ENCODE measurements at places on chromosomes 2 and 18.

GRCh38 chr2:3114406-3115185 lies 263.0 kb downstream of the EIPR1 start:
- no peak for DNase-seq

DNA sequence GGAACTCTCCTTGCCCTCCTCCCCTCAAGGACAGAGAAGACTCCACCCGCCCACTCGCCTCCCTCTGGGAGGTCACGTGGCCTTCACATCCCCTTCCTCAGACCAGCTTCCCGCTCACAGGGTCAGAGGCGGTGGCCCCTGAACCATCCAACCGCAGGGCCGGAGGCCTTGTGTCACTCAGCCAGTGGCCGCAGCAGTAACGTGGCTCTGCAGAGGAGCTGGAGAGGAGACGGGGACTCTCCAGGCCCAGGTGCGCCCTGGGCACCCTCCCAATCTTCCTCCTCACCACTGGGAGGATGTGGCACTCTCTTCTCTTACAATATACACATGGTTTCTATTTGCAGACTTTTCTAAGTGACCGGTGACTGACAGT lies 161.7 kb downstream of the TWIST2 start:
- DNase-seq: no peak

GRCh38 chr18:79368681-79369080 lies 27.0 kb upstream of the NFATC1 start:
- DNase-seq: no peak

DNA sequence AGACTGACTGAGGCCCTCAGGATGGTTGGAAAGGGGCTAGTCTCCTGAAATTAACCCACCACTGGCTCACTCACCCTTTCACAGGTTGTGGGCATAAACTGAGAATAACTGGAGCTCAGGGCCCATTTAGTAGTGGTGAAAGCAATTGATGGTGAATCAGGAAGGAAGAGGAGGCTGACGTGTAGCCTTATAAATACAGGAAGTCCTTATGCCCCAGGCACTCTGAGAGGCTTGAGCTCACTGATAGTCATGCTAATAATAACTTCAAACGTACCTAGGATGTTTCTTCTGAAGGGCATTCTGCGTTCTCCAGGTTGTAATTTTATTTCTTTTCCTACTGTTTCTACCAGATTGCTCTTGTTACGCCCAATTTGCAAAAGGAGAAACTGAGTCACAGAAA lies 328.4 kb downstream of the CLIP4 start:
- DNase-seq: no peak

DNA sequence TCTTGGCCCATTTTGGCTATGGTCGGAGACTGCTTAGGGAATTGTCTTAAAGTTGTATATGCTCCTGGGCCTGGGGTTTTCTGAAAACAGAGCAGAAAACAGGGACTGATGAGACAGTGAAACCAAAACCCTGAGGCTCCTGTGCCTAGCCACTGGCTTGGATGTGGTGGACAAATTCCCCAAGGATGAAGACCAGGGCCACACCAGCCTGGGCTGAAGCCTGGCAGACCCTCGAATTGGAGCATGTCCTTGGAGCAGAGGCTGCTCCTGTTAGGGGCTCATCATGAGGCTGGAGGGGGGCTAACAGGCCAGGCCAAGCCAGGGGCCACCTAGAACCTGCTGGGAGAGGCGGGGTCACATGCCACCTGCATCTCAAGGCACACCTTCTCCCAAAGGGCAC lies 68.1 kb downstream of the STPG4 start:
- DNase-seq: no peak

DNA sequence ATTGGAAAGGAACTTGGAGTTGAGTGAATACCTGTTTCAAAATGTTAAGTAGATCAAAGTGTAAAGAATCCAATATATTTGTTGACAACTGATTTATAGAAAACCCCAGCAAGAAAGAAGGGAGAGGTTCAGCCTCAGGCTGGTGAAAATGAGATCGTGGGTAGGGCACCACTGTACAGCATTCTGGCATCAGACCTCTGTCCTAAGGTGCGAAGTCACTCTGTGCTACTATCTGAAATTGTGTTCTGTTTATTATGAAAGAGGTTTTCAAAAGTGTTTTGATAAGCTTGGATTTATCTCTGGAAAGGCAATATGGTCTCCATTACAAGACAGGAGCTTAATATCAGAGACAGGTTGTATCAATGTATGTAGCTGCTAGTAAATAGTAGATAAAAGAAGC lies 80.5 kb upstream of the MAP4K3 start:
- no peak for DNase-seq

- peak; percentile 71 for DNase-seq
Measured at GRCh38 chr2:130825231-130825965, 11.3 kb upstream of the ARHGEF4 start.

- no peak for DNase-seq
Measured at GRCh38 chr2:39718483-39718882, 52.8 kb downstream of the TMEM178A start.

DNA sequence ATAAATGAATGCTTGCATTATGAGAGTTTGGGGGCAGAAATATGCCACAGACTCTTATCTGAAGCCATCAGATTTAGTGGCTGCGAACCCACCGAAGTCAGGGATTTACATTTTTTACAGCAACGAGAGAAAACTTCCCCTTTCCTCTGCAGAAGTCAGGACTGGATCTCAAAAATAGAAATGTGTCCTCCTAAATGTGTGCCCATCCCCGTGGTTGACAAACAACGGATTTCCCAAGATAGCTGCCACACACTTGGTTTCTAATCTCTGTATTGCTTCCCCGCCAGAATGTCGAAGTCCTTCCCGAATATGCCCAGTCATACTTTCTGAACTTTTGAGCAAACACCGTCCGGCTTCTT lies 879 bp upstream of the ADAM23 start:
- DNase-seq: no peak

DNA sequence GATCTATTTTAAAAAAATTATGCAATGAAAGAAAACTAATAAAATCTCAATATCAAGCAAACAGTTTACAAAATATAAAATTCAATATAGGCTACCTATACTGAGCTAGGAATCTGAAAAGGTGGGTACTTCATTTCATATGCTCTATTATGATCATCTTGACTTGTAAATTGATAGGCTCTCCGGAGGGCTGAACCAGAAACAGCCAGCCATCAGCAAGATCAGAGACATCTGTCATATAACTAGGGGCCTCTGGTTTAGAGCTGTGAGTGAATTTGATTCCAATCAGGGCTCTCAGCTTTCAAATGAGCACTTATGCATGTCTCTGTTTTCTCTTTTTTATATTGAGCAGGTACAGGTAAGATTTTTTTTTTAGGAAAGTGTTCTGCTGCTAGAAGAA lies 114.2 kb downstream of the SPHKAP start:
- DNase-seq: no peak

DNA sequence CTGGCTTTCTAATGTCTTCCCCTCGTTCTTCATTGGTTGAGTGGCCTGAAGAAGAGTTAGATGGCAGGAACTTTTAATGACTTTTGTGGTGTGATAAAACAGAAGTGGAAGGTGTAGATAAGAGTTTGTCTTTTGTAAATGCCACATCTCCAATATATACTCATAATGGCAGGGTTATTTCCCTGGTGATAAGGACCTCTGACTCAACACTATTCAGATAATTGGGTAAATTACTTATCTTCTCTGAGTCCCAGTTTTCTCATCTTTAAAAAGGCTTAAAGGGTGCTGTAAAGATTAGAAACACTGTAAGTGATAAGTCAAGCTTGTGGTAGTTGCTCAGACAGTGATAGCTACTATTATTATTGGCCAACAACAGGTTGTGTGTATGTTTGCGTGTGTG lies 9.5 kb downstream of the KLHL14 start:
- no peak for DNase-seq

DNA sequence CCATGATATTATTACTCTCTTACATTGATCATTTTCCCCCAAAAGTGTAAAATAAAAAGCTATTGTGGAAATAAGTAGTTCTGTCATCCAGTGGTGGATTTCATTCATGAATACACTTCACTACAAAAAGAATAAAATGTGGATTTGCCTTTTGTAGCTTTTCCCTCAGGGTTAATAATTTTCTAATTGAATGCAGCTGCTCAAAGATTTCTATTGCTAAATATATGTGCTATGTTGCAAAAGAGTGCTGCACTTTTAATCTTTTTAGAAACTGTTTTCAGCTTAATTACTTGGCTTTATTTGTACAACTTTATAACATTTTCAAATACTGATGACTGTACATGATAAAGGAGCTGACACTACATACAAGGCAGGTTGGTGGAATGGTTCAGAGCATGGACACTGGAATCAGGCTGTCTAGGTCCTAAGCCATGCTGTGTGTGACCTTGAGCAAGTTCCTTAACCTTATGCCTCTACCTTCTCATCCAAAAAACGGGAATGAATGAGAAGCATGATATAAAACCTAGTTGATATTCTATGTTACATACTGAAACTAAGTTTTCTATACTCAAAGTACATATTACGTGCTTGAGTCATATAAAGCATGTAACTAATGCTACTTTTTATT lies 128.8 kb downstream of the THSD7B start:
- no peak for DNase-seq

GRCh38 chr2:236693531-236693930 lies 123.9 kb downstream of the ACKR3 start:
- no peak for DNase-seq

- no peak for DNase-seq
Measured at GRCh38 chr2:136750065-136750464, 15.3 kb upstream of the THSD7B start.

GRCh38 chr2:180607514-180608049 lies 372.8 kb upstream of the UBE2E3 start:
- peak; percentile 38 for DNase-seq

DNA sequence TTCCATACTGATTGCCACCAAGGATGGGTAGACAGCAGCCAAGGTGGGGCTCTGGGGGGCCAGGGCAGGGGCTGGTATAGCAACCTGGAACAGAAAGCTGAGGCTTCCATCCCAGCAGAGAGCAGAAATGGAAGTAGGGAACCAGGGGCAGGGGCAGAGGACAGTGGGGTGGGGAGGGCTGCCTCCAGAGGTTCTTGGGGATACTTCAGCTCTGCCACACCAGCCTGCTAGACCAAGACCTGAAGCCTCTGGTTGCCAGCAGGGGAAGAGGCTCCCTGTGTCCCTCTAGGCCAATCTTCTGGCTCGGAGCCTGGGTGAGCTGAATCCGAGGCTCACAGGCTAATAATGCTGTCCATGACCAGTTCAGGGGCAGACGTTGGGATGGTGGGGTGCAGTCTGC lies 329.0 kb downstream of the DYSF start:
- no peak for DNase-seq

GRCh38 chr2:8685697-8686358 lies 4.0 kb downstream of the ID2 start:
- DNase-seq: peak; percentile 28

DNA sequence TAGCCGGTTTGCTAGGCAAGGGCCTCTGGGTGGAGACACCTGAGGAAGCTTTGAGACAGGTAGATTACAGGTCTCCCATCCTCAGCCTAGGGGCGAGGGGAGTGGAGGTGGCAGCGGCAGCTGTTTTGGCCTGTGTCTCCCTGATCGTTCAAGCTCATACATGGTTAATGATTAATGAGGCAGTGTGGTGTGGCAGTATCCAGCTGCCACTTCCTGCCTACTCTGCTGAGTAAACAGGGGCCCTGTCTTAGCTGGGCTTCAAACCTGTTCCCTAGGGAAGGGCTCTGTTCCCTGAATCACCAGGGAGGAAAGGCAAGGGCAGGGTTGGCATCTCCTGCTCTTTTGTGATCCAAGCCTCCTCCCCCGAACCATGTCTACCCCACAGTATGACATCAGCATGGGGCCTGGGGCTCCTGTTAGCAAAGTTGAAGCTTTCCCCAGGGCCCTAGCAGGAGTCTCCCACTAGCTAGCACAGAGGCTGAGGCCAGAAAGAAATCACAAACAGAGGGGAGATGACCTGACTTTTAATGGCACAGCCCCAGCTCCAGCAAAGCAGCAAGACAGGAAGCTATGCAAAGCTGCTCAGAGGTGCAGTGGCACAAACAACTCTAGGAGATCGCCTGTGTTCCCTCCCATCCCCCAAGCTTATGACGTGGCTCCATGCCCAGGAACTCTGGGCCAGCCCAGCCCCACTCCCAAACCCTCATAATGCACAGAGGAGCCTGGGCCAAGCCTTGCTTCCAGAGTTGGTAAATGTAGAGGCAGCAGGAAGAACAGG lies 3.7 kb upstream of the TUBA4B start:
- DNase-seq: peak; percentile 10

- DNase-seq: no peak
Measured at GRCh38 chr2:152961351-152961750, 242.9 kb downstream of the ARL6IP6 start.

DNA sequence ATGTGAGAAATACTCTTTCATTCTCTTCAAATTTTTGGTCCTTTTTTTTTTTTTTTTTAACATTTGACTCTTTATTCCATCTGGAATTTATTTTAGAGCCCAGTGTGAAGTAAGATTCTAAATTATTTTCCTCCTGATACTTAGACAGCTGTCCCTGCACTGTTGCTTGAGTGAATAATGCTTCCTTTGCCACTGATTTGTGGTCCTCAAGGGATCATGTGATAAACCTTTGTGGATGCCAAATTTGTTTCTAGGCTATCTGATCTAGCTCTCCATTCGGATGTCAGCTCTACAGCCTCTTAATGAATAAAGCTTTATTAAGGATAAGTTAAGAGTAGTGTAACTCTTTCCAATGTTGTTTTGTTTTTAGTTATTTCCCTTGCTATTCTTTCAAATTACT lies 142.3 kb downstream of the SMAD7 start:
- no peak for DNase-seq

DNA sequence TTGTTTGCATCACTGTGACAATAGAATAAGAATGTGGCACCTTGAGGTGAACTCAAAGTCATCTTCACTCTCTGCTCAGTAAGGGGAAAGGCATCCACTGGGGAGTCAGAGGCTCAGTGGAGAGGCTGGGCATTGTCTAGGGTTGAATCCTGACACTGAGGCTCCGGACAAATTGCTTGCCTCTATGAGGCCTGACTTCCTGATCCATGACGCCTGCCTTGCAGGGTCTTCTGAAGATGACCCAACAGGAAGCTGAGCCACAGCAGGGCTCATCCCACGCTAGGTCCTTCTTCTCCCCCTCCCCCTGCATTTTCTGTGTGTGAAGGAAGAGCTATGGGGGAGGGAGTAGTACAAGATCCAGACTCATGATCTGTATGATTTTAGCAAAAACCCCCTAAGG lies 265.1 kb downstream of the SH3BP4 start:
- DNase-seq: no peak

Data from NCI-H1092 (cell line).